ENCODE measurements at places on chromosomes 12 and 14.

DNA sequence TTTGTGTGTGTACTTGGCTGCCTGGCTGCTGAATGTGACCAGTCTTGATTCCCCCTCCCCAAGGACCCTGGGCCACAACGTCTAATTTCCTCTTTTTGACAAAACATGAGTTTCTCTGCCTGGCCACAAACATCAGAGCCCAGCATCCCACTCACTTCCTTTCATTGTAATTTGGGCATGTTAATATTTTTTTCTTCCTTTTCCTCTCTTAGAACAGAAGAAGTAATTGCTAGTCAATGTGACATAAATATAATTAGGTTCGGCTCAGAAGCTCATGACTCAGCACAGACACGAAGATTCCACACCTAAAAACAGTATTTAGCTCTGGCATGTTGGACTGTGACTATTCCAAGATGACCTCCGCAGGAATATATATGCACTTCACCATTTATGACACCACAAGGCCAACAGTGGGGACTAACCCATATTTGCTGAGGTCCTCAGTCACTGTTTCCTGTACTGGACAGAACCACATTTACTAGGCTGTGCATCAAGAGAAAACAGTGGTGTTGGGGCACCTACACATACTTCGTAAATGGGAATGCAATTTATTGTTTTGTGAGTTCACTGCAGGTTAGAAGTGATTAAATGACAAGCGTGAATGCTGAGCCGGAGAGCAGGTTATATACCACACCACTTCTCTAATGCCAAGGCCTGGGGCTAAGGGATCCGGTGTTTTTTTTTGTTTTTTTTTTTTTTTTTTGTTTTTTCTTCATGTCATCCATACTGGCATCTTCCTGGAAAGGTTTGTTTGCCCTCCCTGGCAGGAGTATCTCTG, 4.2 kb downstream of the GSG1 start:
- no peak for DNase-seq

- no peak for DNase-seq
Measured at GRCh38 chr12:57755454-57756372, 810 bp downstream of the MARCHF9 start.

GRCh38 chr12:122840580-122841513, 5.6 kb downstream of the HIP1R start:
- DNase-seq: no peak

GRCh38 chr12:50947933-50948626, 4.3 kb upstream of the HIGD1C start:
- no peak for DNase-seq

DNA sequence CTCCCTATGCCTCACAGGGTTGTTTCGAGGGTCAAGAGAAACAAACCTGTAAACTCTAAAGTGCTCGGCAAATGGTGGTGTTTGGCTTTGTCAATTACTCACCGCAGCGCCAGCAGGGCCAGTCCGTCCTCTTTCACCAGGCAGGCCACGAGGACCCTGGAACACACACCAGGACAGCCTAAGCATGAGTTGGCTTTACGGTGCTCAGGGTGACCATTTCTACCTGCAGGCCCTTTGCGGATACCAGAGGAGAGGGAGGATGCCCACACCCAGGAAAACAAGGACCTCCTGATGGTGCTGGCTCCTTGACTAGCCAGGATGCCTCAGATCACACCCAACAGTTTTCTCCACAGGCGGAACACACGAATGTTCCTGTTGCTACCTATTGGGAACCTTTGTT, 11.5 kb downstream of the COL2A1 start:
- no peak for DNase-seq

DNA sequence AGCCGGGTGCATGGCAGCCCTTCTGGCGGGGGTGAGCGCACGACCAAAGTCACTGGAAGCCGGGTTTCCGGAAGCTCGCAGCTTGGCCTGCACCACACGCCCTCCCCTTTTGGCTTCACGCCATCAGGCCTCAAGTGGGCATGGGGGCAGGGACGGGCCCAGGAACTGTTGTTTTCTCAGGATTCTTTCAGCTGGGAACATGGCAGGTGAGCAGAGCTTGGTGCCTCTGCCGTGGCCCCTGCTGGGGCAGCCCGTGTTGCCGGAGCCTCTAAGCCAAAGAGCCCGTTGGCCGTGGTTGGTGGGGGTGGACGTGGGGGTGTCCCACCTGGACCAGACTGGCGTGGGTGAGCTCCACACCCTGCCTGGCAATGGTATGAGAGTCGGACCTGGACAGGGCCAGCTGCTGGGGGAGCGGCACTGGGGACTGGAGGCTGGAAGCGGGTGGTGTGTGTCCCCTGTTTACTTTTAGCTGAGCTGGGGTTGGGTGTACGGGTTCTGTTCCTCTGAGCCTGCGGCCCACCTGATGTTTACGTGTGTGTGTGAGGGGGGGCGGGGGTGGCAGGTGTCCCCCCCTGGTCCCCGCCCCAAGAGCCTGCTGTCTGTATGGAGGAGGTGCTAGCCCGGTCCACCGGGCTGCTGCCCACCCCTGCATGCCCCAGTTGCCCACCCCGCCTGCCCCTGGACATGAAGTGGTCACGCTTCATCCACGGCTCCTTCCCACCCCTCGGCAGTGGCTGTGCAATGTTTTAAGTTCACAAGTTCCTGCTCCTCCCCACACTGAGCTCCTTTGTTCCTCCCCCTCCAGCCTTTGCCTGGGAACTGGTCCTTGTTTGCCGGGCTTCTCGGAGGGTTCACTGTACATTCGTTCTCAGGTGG, 28.7 kb upstream of the PLD4 start:
- DNase-seq: no peak

GRCh38 chr12:7387289-7387688, 56.7 kb downstream of the CD163L1 start:
- DNase-seq: no peak

GRCh38 chr14:99790978-99791376, 2.2 kb upstream of the EML1 start:
- DNase-seq: no peak

DNA sequence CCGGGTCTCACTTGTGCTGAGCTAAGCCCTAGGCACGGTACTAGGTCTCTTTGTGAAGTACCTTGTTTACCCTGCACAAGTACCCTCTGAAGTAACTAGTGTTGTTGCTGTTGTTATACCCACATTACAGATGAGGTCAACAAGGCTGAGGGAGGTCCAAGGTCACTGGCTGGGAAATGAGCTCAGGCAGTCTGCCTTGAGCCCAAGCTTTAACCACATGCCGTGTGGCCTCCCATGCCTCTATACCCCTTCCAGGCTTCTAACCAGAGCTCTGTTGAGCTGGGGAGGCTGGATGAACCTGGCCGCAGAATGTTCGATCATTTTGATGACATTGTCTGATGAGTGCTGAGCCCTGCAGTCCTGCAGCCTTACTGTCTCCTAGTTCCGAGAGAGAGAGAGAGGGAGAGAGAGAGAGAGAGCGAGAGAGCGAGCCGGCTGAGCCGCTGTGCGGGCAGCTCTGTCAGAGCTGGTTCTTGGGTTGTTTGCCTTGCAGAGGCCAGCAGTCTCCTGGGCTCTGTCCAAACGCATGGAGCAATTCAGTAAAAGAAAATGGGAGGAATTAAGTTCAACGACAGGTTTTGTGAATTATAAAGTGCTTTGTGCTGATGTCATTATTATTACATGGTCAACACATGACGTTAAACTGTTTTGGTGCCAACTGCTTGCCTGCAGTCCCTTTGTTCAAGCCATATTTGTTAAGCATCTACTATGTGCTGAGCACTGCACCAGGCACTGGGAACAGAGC, 13.1 kb downstream of the JDP2 start:
- no peak for DNase-seq

DNA sequence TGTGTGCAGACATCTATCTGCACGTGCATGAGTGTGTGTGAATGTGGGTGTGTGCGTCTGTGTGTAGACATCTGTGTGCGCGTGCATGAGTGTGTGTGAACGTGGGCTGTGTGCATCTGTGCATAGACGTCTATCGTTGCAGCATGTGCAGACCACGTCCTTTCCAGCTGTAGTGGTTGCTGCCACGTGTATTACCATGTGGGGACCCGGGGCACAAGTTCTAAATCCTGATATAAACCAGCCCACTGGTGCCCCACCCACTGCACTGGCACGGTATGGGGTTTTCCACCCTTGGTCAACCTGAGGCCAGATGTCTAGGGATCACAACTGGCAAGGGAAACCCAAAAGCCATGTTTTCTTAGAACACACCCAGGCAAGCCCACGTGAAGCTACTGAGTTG, 197.0 kb downstream of the ANO2 start:
- DNase-seq: no peak

- DNase-seq: no peak
Measured at GRCh38 chr14:52895000-52895399, 55.9 kb downstream of the FERMT2 start.

- DNase-seq: no peak
Measured at GRCh38 chr12:22116376-22116775, 70.4 kb downstream of the CMAS start.

GRCh38 chr12:1826401-1826800, 6.0 kb downstream of the LRTM2 start:
- no peak for DNase-seq

- no peak for DNase-seq
Measured at GRCh38 chr12:72546106-72546505, 273.9 kb downstream of the TRHDE start.

GRCh38 chr14:61285364-61285763, 4.2 kb upstream of the TMEM30B start:
- DNase-seq: no peak

DNA sequence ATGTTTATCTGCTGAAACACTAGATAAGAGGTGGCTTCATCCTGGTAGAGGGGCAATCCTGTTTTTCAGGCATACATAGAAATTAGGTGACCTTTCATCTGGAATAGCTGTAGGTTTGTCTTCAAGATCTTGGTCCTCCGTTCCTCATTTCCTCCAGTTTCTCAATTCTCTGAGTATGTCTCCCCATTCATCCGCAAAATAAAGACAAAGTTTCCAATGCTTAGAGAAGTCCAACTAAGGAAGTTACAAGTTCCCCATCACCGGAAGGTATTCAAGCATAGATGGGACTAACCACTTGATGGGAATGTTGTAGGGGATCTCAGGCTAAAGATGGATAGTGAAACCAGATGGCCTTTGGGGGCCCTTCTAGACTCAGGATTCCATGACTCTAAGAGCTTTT, 34.3 kb downstream of the ERG28 start:
- no peak for DNase-seq

- no peak for DNase-seq
Measured at GRCh38 chr14:88995437-88996198, 171.2 kb downstream of the TTC8 start.

- no peak for DNase-seq
Measured at GRCh38 chr12:63863658-63864453, 19.4 kb downstream of the SRGAP1 start.

DNA sequence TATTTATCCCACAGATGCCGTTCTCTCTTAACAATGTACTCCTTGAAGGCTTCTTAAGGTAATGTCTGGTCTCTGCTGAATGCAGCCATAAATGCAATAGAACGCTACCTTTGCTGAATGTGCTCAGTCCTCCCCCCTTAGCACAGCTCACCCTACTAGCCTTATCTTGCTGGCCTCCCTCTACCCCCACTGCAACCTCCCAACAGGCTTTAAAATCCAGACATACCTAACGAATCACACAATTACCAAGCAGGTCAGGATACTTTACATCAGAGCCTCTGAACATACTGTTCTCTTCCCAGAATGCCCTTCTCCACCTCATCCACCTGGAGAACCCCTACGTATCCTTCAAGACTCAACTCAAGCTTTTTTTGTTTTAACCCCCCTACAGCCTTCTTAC, 51.0 kb upstream of the CRADD start:
- DNase-seq: no peak

DNA sequence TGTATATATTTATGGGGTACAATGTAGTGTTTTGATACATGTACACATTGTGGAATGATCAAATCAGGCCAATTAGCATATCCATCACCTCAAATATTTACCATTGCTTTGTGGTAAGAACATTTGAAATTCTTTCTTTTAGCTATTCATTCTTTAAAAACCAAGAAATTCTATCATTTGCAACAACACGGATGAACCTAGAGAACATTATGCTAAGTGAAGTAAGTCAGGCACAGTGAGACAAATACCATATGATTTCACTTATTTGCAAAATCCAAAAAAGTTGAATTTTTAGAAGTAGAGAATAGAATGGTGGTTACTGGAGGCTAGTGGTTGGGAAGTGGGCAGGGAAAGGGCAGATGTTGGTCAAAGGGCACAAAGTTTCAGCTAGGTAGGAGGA, 129.3 kb upstream of the PTPRQ start:
- DNase-seq: no peak
